ENCODE measurements at places on chromosomes 12 and 14.

DNA sequence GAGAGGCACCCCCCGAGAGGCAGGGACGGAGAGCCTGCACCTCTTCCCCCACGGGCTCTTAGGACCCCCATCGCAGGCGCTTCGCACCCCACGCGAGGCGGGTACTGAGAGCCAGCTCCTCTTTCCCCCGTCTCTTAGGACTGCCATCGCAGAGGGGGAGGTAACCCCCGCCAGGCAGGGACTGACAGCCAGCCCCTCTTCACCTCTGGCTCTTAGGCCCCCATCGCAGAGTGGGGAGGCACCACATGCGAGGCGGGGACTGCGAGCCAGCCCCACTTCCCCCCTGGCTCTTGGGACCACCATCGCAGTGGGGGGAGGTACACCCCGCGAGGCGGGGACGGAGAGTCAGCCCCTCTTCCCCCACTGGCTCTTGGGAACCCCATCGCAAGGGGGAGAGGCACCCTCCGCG is 46.1 kb downstream of the DDX11 start:
- DNase-seq: no peak

GRCh38 chr14:23613242-23614070 is 22.7 kb upstream of the DHRS2 start:
- DNase-seq: no peak

DNA sequence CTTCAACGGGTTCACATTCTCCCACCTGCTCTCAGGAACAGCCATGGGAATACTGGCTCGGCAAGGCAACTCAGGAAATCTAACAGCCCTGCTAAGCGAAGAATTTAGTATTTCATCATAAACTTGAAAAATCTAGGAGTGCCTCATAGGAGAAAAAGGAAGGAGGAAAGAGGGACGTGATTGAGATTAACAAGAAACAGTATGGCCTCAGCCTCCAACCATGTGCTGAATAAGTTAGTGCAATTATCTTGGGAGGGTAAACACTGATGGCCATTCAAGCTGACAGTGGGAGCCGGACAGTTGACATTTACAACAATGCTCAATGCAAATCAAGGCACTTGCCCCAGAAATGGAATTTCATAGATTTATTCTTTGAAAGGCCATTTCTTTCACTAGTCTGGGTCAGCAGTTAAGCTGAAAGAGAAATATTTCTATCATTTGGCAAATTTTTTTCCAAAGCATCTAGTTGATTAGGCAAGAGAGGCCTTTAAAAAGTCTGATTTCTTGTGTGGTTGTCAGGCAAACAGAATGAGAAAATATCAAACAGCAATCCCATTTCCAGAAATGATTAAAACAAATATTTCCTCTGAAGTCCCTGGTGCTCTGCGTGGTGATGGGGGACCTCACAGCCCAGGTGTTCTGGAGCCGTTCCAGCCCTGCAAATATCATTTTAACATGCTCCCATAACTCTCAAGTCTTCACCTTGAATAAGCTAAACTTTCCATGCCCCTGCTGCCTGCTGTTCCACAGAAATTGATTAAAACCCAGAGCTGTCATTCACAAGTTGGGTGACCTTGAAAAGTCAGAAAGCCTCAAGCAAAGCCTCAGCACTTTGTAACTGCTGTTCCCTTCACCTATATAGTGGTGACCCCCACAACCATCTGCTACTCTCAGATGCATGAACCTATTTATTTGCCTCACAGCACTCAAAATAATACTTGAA is 121.6 kb downstream of the PHLDA1 start:
- DNase-seq: no peak

- no peak for DNase-seq
These were observed 6.4 kb upstream of the ADSS1 start for GRCh38 chr14:104717646-104718045.

DNA sequence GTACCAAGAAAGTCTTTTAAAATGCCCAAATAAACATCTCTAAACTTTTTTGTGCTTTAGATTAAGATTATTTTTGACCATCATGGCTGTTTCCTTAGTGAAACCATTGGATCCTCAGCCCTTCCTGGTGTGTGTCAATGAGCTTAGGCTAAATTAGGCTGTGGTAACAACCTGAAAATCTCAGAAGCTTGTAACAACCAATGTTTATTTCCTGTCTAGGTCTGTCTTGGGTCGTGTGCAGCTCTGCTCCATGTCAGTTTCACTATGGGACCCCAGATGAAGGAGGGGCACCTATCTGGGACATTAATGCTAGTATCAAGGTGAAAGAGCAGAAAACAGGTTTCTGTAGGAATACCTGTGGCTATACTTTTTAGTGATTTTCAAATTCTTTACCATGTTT is 49.9 kb downstream of the KCNMB4 start:
- DNase-seq: no peak

GRCh38 chr12:85280165-85280983 is at the start of gene ALX1:
ALX1 (plus strand) TSS chr12:85280220; CDS start chr12:85280262, 42 bp downstream.
- DNase-seq: no peak

DNA sequence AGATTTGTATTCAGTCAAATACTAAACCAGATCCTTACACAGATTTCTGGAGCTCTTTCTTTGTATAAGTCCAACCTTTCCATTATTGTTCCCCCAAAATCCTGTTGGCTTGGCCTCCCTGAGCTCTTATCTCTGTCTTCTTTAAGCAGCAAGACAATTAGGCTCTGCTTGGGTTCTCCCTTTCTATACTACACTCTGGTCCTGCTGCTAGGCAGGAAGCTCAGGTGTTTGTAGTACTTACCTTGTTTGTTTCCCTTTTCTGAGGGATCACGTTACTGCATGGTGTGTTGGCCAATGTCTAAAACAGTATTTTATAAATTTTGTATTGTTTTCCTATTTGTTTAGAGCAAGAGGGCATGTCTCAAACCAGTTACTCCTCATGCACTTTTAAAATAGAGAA is 192.9 kb downstream of the PRKD1 start:
- DNase-seq: no peak

GRCh38 chr12:10320643-10321042 is 13.0 kb downstream of the KLRD1 start:
- DNase-seq: no peak

GRCh38 chr12:50517421-50518048 is 12.8 kb downstream of the DIP2B start:
- DNase-seq: no peak

GRCh38 chr12:82709794-82710355 is 23.2 kb downstream of the TMTC2 start:
- DNase-seq: no peak

GRCh38 chr14:104548802-104549535 is 30.6 kb upstream of the C14orf180 start:
- DNase-seq: no peak

GRCh38 chr14:58501214-58501816 is 73.8 kb downstream of the KIAA0586 start:
- no peak for DNase-seq

- no peak for DNase-seq
These were observed 1.8 kb upstream of the COCH start for GRCh38 chr14:30872602-30873001.

- no peak for DNase-seq
These were observed 4.4 kb downstream of the SLC38A2 start for GRCh38 chr12:46368138-46368537.

DNA sequence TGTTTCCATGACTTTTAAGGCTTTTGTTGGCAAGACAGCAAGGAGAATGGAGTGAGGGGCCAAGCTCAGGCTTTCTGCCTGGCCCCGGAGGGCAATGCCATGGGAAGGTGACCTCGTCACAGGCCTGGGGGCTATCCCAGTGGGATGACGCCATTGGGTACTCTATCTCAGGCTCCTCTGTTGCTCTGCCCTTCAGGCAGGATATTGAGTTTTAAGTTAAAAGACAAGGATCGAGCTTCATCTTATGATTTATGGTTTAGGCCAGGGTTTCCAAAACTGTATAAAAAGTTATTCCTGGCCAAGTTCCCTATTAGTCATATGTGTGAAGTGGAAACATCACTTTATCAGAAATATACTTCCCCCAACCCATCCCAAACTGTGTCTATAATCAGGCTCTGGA is 127.7 kb downstream of the ZFP36L1 start:
- no peak for DNase-seq

DNA sequence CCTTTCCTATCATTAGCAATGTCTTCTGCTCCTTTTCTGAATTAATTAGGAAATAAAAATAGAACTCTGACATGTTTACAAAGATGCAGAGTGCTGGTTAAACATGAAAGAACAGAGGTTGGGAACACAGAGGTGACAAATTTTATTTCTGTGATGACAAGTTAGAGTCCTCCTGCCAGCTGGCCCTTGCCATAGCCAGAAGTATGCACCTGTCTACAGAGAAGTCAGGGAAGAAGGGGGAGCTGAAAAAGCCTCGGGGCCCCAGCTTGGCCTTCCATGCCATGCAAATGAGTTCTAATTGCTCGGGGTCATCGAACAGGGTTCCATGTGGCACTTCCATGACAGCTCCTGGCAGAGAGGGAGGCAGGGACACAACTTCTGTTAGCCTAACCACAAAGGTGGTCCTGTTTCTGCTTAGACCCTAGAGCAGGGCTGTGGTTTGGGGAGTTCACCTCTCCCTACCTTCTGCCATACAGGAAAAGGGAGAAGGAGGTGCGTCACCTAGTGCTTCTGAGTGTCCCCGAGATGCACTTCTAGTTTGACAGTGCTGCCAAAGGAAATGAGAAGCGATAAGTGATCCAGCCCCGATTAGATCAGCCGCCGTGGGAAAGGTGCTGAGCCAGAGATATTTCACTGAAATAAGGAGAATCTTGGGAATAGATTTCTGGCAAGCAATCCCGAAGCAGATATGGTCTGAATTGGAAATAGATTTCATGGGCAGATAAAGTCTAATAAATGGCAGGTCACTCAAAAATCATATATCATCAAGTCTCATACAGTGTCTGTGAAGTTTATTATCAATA is 155.8 kb upstream of the FOXN3 start:
- DNase-seq: no peak

DNA sequence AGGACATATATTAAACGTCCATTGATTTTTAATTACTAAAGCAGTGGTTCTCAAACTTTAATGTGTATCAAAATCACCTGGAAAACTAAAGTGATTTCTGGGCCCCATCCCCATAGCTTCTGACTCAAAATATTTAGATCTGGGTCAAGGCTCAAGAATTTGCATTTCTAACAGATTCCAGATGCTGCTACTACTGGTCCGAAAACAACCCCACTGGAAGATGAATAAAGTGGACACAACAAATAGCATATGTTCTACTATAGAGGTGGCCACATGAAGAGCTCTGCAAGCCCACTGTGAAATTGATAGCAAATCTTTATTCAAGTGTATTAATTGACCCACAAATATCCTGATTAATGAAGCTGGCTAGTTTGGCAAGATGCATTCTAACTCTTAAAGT is 69.4 kb downstream of the SPATA7 start:
- no peak for DNase-seq

DNA sequence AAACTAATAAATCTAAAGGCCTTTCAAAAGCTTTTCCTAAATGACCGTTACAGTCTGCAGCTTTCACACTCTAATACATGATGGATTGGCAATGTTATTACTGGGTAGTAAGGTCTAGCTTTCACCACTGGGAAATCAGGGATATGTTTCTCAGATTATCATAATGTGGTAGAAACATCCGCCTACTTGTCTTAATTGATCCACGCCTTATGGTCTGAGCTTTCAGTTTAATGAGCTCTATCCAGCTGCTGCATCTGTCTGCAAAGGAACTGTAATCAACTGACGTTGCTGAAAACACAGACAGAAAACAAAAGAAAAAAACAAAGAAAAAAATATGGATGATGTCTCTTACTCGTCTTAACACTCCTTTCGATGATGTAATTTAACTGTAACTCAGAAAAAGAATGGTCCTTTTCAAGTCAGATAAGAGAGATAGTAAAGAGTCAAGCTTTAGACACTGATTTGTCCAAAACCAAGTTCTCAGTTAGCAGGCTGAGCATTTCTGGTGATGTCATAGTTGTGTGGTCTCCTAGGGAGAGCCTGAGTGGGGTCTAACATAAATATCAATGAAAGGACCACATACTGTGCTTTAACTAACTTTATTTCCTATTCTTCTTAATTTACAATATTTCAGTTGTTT is 85.9 kb downstream of the C2CD5 start:
- no peak for DNase-seq

DNA sequence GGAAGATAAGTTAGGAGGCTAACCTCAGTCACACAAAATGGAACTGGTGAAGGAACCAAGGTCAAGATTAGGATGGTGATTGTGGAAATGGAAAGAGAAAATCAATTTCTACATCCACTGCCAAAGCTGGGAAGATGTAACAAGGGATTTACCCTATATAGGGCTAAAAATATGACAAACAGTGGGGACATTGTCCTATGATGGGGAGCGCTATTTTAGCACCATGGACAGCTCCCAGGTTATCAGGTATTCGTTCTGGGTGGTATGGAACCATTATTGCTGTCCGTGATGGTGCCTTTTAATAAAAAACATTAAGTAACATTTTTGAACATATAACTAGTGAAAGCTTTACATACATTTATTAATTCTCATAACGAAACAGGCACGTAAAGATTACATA is 124.0 kb downstream of the NDUFA12 start:
- DNase-seq: no peak

- DNase-seq: no peak
These were observed 19.3 kb downstream of the NFKBIA start for GRCh38 chr14:35385042-35385839.

DNA sequence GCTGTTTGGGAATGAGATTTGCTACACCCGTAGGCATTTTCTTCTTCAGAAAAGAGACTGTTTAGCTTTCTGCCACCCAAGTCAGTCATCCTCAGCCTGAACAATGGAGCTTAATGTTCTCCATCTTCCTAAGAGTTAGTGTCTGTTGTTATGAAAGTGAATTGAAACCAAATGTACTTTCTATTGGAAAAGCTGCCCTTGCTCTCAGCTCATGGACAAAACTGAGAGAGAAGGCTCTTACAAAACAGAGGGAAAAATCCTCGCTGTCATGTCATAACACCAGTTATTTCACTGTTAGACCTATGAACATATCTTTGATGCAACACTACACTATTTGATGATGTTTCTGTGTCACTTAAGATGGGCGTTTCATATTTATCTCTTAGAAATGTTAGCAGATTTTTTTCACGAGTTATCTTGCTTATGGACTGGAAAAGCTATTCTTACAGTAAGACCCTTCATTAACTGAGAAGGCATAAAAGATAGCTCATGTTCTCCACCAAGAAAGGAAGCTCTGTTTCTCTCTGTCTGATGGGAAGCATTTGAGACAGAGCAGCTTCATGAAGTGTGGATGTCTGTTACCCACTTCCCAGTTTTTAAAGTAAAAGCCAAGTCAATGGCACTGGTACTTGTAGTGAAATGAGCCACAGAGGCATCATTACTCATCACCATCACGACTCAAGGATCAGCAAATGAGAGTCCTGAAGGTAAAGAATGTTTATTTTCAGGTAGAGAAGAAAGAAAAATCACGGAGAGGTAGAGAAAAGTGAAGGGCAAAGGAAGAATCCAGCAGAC is 483.9 kb downstream of the ZFP36L1 start:
- DNase-seq: no peak

GRCh38 chr12:2163177-2163941 is 110.6 kb downstream of the CACNA1C start:
- DNase-seq: no peak
